ENCODE measurements at places on chromosomes 2 and 18.

DNA sequence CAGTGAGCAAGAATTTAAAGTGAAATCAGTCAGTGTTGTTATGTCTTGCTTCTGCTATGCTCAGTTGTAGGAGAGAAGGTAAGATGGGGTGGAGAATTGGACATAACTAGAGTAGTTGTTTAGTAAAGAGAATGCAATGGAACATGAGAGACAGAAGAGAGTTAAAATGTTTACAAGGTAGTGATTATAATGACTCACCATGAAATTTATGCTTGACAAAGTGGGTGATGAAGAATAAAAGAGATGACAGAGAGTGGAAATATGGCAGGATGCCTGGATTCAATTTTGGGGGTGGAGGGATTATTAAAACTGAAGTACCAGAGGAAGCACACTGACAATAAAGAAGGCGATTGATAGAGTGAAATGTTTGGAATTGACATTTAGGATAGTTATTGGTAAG, 10.6 kb downstream of the SCG2 start:
- DNase-seq, result no peak

- no peak for DNase-seq
Measured at GRCh38 chr2:203579730-203580129, 44.6 kb upstream of the RAPH1 start.

- no peak for DNase-seq
Measured at GRCh38 chr2:234880551-234881211, 71.1 kb upstream of the SH3BP4 start.

DNA sequence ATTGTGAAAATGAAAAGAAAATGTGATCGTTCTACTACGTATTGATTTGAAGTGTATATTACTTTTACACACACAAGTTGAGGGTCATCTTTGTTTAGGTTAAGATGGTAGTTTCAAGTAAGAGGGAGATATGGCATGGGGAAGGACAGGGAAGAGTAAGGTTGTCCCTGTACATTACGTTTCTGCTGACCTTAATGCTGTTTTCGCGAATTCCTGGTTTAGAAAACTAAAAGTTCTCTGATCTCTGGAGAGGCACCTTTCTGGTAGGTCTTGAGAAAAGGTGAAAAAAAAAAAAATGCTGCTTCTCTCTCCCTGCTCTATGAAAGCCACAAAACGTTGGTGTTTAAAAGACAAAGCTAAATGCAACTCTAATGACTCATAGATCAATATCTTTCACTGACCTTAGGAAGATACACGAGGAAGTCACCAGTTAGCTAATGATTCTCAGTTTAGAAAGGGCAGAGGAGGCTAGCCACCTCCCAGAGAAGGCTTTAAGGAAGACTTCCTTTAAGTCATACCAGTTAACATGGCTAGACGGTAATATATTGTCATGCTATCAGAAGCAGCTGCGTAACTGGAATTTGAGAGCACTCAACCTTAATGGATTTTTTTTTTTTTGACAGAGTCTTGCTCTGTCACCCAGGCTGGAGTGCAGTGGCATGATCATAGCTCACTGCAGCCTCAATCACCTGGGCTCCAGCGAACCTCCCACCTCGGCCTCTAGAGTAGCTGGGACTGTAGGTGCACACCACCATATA, 13.2 kb downstream of the TXNDC2 start:
- no peak for DNase-seq

GRCh38 chr2:39723946-39724827, 54.9 kb downstream of the THUMPD2 start:
- DNase-seq, result no peak

GRCh38 chr18:29060349-29060748, 883.4 kb upstream of the CDH2 start:
- no peak for DNase-seq

GRCh38 chr2:147760984-147761383, 83.8 kb upstream of the ACVR2A start:
- no peak for DNase-seq

- no peak for DNase-seq
Measured at GRCh38 chr2:215107216-215108056, 31.0 kb downstream of the ABCA12 start.

GRCh38 chr18:8140841-8141501, 468.3 kb upstream of the RAB12 start:
- no peak for DNase-seq

DNA sequence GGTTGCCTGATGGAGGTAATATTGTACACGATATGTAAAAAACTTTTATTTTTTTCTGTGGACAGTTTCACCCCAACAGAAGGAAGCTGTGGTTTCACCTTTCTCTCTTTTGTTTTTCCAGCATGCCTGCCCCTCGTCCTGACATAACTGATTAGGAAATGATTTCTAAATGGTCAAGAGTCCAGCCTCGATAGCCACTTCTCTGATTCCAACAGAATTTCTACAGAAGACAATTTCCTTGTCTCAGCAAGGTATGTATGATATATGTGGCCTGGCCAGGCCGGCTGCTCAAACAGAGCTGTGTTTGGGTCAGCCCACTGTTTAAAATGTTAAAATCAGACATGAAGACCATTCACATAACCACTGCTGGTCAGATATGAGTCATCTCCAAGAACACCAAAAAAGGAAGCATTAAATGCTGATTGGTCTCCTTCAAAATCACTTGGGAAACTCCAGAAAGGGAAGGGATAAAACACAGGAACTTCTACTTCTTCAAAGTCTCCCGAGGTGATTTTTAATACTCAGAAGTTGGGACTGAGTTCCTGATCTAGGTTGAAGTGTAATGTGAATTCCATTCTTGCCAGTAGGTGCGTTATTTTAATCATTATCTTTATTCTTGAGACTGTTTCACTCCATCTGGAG, 22.3 kb downstream of the ATP8B1 start:
- no peak for DNase-seq

DNA sequence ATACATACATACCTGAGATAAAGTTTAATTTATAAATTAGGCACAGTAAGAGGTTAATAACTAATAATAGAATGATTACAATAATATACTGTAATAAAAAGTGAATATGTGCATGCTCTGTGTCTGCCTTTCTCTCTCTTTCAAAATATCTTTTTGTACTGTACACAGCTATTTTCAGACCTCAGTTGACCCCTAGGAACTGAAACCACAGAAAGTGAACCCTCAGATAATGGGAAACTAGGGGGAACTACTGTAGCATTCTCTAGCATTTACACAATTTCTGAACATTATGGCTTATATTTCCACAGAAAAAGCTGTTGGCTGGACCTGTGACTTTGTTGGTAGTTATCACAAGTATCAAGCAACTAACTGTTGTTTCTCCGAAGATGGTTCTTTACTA, 25.9 kb downstream of the WDR75 start:
- DNase-seq, result no peak

- DNase-seq, result no peak
Measured at GRCh38 chr2:234874347-234875046, 77.3 kb upstream of the SH3BP4 start.

GRCh38 chr2:126981476-126981875, 82.8 kb downstream of the TEX51 start:
- no peak for DNase-seq

DNA sequence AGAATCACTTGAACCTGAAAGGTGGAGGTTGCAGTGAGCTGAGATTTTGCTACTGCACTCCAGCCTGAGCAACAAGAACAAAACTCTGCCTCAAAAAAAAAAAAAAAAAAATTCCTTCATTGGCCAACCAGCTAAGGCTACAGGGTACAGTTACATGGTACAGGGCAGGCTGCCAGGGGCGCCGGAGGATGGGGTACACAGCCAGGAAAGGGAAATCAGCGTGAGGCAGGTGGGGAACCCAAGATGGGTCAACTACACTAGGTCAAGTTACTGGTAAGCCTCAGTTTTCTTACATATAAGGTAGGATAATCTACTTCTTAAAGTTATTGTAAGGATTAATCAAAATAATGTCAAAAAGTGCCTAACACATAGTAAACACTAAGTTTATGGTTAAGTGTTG, 142.6 kb upstream of the MSH6 start:
- DNase-seq, result no peak

DNA sequence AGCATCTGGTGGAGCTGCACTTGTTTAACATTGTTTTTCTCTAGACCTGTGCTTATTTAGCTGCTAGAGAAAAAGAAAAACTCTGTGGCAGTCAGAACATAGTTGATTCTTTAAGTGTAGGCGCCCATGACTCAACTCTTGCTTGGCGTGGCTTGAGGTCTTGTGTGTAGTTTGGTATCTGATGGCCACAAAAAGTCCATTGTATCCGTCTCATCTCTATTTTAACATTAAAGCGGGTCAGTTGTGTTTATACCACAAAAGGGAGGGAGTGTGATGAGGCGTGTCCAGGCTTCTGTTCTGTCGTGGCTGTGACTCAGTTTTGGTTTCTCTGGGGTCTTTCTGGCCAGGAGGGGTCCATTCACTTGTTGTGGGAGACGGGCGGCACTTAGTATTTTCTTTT, 24.2 kb upstream of the UGT1A8 start:
- DNase-seq, result no peak

DNA sequence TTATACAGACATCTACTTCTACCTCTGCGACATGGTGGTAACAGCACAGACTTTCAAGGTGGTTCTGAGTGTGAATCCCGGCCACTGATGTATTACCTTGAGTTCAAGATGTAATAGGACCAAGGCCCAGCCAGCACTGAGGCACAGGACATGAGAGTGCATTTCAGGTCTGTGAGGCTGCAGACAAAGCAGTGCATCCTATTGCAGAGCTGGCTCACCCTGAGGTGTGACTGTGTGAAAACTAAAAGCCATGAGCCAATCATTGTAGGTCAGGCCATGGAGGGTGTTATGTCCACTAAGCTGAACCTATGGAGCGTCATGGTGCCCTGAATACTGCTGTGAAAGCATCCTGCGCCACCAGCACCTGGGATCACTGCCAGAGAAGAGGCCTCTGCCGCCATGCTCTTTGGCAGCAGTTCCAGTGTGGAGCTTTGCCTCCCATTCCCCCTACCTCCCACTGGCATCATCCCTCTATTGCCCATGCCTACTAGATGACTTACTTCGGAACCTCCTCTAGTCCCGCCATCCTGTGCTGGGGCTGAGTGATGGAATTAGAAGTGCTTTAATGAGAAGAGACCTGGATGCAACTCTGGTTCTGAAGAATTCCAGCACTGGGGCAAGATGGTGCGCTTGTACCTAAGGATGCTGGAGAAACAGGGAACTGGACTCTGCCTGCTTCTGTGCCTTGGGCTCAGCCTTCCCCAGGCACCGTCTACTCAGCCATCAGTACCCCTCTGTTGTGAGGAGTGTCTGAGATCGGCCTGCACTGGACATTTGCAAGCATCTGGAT, 112.0 kb upstream of the RMDN2 start:
- DNase-seq, result no peak

- DNase-seq, result no peak
Measured at GRCh38 chr2:227132986-227133385, 31.0 kb downstream of the COL4A4 start.

DNA sequence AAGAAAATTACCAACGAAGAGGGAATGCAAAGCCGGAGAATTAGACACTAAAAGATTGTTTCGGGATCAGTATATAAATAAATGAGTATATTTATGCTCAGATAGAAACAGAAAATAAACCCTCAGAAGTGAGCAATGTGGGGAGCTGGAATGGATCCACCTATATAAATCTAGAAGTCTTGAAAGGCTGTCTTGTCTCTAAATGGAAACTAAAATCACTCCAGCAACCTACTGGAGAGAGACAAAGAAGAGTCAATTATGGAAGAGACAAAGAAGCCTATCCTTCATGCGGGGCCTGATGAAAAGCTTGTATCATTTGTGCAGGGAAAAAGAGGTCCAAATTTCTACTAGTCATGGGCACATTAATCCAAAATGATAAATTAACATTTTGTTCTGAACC, 158.1 kb downstream of the DNAH7 start:
- DNase-seq, result no peak

- DNase-seq, result no peak
Measured at GRCh38 chr2:85235281-85235680, 92.5 kb downstream of the TGOLN2 start.
